ENCODE measurements at places on chromosomes 16 and 17.

GRCh38 chr17:77542011-77542410, 401.2 kb downstream of the SEC14L1 start:
- DNase-seq, result no peak

- DNase-seq, result no peak
Observed at GRCh38 chr16:73142053-73142854, 94.3 kb upstream of the ZFHX3 start.

GRCh38 chr16:23562505-23562904, 5.0 kb downstream of the UBFD1 start:
- no peak for DNase-seq

GRCh38 chr17:79388556-79389295, 222.1 kb downstream of the RBFOX3 start:
- no peak for DNase-seq

GRCh38 chr16:48318630-48319029, 66.6 kb downstream of the SIAH1 start:
- DNase-seq, result no peak

- DNase-seq, result no peak
Observed at GRCh38 chr17:76562734-76563148, 22.9 kb downstream of the PRCD start.

- DNase-seq, result no peak
Observed at GRCh38 chr16:13969711-13970110, 49.8 kb downstream of the ERCC4 start.

- no peak for DNase-seq
Observed at GRCh38 chr16:17168181-17168580, 302.6 kb downstream of the XYLT1 start.

DNA sequence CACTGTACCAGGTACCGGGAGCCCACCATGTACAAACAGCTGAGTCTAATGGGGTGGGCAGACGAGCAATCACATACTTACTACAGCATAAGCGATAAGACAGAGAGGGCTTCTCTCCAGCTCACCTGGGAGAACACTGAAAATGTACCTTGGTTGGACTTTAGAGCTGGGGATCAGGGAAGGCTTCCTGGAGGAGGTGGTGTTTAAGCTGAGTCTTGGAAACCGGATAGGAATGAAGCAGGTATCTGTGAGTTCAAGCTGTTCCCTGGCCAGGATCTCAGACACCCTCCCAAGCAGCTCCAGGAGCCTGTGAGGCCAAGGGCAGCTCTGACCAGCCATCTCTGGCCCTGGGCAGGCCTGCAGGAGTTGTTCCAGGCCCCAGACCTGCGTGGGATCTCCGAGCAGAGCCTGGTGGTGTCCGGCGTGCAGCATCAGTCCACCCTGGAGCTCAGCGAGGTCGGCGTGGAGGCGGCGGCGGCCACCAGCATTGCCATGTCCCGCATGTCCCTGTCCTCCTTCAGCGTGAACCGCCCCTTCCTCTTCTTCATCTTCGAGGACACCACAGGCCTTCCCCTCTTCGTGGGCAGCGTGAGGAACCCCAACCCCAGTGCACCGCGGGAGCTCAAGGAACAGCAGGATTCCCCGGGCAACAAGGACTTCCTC, 8.0 kb upstream of the SERPINF1 start:
- DNase-seq, result no peak

DNA sequence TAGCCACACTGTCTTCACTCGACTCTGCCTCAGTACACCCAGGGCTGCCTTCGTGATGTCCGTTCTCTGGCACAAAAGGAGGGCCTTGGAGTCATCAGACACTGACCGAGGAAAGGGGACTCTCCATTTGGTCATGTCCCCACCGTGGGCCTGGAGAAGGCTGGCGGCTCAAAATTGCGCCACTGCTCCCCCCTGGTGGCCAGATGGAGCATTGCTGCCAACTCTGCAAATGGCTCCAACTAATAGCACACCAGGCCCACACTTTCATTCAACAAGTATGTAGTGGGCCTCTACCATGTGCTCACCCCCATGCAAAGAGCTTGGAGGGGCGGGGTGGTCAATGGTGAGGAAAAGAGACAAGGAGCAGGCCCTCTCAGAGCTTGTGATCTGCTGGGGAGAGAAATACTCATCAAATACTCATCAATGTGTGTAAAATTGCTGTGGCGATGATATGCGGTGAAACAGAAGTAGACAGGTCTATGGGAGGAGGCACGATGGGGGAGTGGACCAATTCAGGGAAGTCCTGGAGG, 5.2 kb upstream of the GRIN2C start:
- DNase-seq, result peak; percentile 63

GRCh38 chr17:79046197-79046915, 22.4 kb downstream of the C1QTNF1 start:
- no peak for DNase-seq

- DNase-seq, result no peak
Observed at GRCh38 chr17:15920758-15921239, 24.1 kb upstream of the ADORA2B start.

GRCh38 chr17:66322764-66323163, 20.4 kb downstream of the PRKCA start:
- no peak for DNase-seq

DNA sequence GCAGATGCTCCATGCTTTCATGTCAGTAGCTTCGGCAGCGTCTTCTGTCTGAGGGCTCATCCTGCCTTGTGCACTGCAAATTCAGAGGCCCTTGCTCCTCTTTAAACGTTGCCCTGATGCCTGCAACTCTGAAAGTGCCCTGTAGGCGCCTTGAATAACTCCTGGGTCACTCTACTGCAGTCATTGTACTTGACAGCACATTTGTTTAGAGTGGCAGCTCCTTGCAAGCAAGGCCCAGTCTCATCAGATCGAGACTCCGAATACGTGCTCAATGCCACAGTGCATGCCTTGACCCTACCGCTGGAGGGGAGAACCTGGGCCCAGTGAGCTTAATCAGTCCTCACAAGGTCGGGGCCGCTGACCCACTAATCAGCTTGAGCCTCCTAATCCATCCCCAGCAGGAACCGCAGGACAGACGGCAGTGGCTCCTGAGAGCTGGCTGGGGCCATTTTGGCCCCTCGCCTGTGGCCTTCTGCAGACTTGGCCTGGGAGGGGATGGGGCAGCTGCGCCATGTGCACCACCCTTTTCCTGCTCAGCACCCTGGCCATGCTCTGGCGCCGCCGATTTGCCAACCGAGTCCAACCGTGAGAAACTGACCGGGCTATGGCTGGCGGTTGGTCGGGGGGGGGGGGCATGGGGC, at the start of gene PRCD:
Gene PRCD, plus strand, starts transcription at position 414 of the 641 bp plus-strand sequence. Its CDS starts 98 bp downstream, at position 512.
- DNase-seq, result no peak

DNA sequence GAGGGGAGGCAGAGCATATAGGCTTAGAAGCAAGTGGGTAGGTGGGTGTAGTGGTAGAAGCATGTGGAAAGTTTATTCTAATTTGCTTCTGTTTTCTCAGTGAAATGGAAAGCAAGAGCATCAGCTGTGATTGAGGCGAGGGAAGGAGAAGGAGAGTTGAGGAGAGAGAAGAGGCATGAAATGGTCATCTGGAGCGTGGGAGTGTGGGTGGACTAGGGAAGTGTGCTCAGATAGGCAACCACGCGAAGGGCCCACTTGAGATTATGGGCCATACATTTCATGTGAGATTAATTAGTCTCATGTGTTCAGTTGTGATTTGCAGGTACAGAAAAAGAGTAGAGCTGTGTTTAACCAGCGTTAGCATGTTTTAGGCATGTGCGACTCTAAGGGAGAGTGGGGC, 20.8 kb upstream of the CDC6 start:
- DNase-seq, result no peak

GRCh38 chr17:14301279-14302090, 604 bp downstream of the HS3ST3B1 start:
- no peak for DNase-seq

- DNase-seq, result no peak
Observed at GRCh38 chr16:54031107-54031760, 255.4 kb downstream of the IRX3 start.

GRCh38 chr17:29777663-29778062, 152.4 kb downstream of the SSH2 start:
- no peak for DNase-seq

- no peak for DNase-seq
Observed at GRCh38 chr17:48023400-48024148, 14.0 kb downstream of the COPZ2 start.

- DNase-seq, result no peak
Observed at GRCh38 chr17:38921756-38922411, 3.5 kb upstream of the LASP1NB start.

DNA sequence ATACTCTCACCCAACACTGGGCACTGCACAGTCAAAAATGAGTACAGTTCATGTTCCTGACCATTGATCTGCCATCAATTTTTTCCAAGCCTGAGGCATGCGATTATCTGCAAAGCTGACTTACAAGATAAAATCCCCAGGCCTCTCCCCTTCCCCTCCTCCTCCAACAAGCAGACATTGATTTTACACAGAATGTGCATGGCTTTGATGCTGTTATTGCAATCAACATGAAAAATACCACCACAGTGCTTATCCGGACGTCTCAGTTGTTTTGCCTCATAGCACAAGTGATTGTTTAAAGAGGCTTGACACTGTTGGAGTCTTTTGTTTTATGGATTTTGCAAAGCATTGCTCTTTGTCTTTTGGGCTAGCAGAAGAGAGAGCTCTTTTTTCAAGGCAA, 163.8 kb downstream of the TOX3 start:
- DNase-seq, result no peak

GRCh38 chr16:11637320-11637719, 30.9 kb upstream of the SNN start:
- no peak for DNase-seq

- no peak for DNase-seq
Observed at GRCh38 chr17:42691021-42691545, 8.8 kb downstream of the CNTNAP1 start.

DNA sequence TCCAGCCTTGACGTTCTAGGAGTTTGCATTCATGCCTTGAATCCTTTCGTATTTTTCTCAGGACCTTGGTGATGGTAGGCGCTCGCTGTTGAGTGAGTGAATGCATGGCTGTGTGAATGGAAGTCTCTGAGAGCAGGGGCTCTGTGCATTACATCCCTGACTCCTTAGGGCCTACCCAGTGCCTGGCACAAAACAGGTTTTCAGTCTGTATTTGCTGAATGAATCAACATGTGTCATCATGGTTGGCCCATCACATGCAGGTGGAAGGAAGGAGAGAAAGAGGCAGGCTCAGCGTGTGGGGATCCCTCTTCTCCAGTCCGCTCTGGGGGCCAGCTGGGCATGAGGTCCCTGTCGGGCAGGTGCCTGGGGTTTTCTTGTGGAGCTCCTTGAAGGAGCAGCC, 8.7 kb downstream of the RAP1GAP2 start:
- no peak for DNase-seq

- DNase-seq, result no peak
Observed at GRCh38 chr16:78761427-78761826, 662.0 kb downstream of the WWOX start.

DNA sequence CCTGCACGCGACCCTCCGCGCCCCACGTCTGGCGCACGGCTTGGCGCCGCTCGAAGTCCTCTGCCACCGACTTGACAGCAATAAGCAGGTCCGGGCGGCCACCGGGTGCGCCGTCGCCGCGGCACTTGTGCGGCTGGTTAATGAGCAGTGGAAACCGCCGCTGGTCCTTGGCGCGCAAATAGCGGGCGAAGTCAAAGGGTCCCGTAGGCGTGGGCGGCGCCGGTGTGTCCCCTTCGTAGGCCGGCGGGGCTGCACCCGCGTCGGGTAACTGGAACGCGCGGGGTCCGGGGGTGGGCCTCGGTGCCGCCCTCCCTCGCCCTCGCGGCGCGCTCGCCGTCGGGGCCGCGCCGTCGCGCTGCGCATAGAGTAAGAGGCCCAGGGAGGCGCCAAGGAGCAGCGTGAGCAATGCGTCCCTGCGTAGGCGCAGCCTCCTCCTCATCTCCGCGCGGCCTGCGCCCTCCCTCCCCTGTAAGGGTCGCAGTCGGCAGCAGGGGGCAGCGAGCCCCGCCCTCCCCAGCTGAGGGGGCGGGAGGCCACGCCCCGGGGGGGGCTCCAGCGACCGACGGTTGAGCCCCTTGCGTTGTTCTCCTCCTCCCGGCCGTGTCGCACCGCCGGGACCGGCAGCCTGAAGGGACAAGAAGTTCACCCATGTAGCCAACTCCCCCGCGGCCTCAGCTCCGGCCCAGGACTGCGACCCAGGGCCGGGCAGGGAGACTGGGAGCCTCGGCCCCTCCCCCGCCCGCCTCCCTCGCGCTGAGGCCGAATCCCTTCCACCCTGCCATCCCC, 558 bp downstream of the B3GNT9 start:
- DNase-seq, result no peak

DNA sequence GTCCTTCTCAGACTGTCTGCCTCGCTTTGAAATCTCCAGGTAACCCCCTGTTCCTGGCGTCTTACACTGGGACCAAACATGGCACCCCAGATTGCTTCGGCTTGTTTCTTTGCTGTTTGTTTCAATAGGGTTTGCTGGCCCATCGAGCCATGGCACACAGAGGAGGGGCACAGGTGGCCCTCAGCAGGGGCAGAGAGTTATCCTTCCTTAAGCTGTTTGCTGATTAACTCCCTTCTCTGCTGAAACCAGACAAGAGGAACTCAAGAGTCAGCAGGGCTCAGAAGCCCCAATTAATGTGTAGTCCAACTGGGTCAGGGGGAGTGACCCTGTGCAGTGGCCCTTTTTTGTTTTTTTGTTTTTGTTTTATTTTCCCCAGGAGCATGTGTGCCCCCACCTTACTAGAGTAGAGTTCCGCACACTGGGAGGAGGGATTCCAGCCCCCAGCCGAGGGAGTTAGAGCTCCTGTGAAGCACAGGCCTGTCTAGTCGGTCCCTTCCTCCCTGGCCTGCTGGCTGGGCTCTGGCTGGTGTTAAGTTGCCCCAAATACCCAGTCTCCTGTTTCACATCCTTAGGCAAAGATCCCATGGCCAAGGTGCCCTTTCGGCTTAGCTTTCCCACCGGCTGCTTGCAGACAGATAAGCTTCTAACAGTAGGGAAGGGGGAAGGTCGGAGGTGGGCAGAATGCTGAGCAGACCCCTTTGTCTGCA, 39.3 kb downstream of the YPEL2 start:
- DNase-seq, result no peak

DNA sequence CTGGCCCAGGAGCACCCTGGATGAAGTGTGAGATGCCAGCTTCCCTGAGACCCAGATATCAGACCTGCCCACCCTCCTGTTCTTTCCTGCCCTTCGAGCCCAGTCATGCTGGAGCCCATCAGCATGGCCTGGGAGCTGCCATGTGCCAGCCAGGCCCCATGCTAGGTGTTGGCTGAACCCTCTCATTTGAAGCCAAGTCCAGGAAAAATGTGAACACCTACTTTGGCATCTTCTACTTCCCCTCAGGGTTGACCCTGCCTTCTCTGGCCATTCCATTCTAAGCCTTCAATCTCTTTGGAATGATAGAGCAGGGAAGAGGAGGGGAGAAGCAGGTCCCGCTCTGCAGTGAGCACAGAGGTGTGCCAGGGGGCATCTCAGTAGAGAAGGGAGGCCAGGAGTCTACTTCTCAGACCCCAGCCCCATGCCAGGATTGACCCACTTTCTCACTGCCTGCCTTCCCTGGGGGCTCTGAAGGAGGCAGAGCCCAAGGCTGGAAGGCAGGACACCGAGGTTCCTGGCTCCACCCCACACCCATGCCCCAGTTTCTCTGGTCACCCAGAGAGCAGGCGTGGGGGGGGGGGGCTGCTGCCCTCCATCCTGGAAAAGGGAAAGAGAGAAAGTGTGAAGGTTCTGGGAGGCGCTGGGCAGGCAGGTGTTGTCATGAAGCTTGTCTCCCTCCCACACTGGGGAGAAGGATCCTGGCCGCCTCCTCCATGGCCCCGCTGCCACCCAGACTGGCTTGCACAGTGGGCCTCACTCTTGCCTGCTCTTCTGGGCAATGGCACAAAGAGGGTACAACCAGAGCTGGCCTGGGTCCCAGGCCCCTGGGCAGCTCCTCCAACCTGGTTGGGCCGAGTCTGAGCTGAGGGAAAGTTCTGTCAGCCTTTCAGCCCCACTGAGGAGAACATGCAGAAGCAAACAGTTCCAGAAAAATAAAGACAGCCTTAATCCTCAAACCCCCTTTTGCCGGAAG, 9.3 kb downstream of the HDAC5 start:
- no peak for DNase-seq

- DNase-seq, result no peak
Observed at GRCh38 chr16:31243734-31244670, 15.8 kb upstream of the ITGAM start.
